ENCODE measurements at places on chromosomes 1 and 21.

- no peak for DNase-seq
Measured at GRCh38 chr1:64755361-64755760, 10.5 kb downstream of the RAVER2 start.

- DNase-seq, result no peak
Measured at GRCh38 chr1:169043823-169044222, 62.7 kb upstream of the ATP1B1 start.

DNA sequence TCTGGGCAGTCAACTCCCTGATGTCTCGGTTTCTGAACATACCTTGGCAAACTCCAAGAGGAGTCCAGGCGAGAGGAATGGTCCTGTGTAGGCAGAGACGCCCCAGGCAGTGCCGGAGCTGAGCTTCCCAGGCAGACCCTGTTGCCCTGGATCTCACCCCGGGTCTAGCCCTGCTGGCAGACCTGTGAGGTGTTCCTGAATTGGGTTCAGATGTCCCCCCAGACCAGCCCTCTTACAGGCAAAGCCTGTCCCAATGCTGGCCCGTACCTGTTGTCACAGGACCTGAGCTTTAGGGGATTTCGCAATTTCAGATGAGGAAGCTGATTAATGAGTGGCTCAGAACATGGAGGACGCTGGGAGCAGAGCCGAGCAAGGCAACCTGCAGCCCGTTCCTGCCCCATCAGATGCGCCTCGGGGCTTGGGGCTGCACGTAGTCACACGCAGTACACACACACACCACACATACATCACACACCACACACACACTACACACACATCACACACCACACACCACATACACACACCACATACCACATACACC is 38.5 kb upstream of the PDE9A start:
- no peak for DNase-seq

DNA sequence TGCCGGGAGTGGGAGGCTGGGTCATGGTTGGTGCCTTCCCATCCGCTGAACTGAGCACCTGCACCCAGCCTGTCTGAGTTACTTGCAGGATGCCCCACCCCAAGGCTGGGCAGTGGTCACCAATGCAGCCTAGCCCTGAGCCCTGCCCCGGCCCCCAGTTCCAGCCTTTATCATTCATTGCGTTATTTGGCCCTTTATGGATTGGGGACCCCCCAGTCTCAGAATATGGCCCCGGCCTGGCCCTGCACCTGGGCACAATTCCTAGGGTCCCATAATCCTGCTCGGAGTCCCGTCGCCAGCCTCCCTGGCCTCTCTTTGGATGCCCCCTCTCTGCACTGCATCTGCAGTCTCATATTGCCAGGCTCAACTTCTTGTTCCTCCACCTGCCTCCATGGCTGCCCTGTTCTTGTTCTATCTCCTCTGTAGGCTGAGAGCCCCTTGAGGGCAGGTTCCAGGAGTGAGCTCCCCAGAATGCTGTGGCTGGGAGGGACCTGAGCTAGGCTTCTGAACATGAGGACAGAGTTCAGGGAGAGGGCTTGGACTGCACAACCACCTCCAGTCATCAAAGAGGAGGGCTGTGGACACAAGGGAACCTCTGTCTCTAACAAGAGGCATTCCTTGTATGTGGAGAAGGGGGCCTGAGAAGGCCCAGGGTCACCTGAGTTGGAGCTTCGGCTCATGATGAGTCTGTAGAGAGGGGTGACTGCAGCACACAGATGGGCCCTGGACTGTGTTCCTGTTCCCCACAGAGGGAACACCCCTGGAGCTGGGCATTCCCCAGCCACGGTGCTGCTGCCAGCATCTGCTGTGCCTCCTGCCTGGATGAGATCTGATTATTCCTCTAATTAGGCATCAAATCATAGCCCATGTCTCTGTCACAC is 1.1 kb upstream of the KNCN start:
- no peak for DNase-seq

DNA sequence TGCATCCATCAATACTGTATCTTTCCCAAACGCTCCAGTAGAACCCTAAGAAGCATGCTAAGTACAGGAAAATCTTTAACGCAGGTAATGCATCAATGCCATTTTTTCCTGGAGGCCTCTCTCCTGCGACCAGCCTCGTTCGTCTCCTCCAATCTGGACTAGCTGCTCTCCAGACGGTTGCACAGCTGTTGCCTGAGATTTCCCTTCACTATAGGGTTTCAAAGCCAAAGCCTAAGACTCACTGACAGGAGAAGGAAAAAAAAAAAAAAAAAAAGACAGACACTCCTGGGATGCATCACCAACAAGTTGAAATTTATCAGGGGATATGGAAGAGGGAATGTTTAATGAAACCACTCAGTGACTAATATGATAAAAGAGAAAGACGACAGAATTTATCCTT is 93.0 kb downstream of the APP start:
- no peak for DNase-seq

- no peak for DNase-seq
Measured at GRCh38 chr1:155918660-155919059, 7.5 kb upstream of the RIT1 start.

Data from AG04450 (cell line).